Hematopoietic multipotent progenitor cell treated with erythropoietin and hydrocortisone succinate and interleukin-3 and kit ligand, for 8 days (in vitro differentiated cells): ENCODE measurements at places on chromosomes 5 and 9.
A peak's percentile ranks its signal among the peaks of the same experiment; 100 is the strongest.

DNA sequence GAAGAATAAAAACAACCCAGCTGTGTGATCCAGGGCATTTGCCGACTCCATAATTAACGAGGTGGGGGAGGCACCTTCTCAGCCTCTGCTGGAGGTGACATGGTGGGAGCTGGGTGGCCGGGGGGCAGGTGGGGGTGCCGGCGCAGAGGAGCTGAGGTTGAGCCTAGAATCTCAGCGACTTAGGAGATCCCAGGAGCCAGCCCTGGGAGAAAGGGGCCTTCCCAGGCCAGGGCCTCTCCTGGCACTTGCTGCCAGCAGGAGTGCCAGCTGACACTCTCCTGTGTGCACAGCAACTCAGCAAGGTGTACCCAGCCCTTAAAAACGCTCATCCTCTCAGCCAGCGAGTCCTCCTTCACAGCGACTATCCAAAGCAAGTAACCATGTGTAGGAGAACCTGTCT, 62.8 kb upstream of the FCN1 start:
- DNase-seq, result no peak

DNA sequence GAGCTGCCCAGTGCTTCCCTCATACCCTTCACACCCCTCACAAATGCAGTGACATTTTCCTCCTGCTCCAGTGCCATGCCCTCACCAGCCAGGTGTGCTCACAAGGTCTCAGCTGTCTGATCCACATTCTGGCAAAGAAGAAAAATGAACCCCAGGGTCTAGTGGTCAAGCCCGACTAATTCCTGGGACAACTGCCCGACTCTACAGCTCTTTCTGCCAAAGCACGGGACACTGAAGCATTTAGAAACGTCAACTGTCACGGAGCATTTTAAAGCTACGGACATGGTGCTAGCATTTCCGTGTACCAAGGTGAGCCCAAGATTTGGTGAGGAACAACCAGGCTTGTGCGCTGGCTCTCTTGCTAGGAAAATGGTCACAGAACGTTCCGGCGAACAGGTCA, 56.8 kb upstream of the PHYKPL start:
- DNase-seq, result no peak

DNA sequence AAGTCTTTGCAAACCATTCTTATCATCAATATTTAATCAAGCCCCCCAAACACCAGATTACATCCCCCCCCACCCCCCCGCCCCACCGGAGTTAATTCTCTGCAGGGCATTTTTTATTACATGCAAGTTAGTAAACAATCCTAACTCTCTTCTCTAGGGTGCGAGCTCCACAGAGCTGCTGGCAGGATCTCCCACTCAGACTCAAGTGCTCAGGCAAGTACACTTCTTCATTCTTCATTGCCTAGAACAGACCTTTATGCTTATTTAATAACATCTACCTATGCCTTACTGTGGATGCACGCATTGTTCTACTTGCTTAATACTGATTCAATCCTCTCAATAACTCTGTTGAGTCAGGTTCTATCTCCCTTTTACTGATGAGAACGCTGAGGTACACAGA, 9.9 kb downstream of the SAXO1 start:
- no peak for DNase-seq

GRCh38 chr5:129906177-129906887, 2.1 kb downstream of the CHSY3 start:
- DNase-seq, result peak; percentile 43

DNA sequence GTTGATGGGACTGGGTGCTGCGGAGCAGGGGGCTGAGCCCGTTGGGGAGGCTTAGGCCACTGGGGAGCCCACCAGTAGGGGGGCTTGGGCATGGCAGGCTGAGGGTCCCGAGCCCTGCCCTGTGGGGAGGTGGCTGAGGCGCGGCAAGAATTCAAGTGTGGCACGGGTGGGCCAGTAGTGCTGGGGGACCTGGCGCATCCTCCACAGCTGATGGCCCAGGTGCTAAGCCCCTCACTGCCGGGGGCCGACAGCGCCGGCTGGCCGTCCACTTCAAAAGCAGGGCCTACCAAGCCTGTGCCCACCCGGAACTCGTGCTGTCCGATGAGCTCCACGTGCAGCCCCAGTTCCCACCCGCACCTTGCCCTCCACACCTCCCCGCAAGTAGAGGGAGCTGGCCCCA, 917.5 kb downstream of the TAF11L14 start:
- DNase-seq, result no peak

DNA sequence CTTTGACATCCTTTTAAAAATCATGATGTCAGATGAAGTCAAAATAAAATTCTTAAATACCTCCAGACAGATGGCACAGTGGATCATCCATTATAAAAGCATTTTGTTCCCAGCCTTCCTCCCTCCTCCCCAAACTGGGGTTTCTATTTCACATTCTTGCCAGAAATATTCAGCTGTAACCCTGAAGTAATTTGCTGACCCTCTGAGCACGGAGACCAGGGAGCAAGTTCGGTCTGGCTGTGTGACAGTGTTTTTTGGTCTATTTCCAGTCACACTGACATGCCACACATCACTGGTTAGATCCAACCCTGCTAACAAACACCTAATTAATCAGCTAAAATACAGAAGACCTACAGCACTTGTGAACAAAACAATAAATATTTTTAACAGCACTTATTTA, 126.2 kb upstream of the DMRT1 start:
- no peak for DNase-seq

- no peak for DNase-seq
These were observed 156.7 kb downstream of the EBF1 start for GRCh38 chr5:158943057-158943456.

- DNase-seq, result no peak
These were observed 10.0 kb downstream of the DNAJB5 start for GRCh38 chr9:34999576-34999975.

DNA sequence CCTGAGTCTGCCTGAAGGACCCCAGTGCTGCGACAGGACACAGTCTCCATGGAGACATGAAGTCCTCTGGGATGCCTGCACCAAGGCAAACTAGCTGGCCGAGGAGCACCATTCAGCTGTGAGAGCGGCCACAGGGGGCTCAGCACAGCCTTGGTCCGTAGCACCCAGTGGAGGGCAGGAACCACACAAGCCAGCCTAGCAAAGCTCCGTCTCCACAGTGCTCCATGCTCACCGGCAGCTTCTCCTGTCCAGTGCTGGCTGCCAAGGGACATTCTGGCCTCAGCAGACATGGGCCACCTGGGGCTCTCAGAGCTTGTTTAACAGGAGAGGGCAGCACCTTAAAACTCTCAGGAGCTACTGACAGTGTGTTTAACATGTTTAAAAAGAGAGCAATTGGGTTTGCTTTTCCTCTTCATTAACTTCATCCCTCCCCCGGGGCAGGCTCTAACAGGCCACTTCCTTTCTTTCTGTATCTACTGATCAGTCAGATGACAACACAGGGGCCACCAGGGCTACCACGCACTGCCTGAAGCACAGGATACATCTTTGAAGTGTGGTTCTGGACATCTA, 57.0 kb downstream of the SECISBP2 start:
- peak; percentile 72 for DNase-seq

DNA sequence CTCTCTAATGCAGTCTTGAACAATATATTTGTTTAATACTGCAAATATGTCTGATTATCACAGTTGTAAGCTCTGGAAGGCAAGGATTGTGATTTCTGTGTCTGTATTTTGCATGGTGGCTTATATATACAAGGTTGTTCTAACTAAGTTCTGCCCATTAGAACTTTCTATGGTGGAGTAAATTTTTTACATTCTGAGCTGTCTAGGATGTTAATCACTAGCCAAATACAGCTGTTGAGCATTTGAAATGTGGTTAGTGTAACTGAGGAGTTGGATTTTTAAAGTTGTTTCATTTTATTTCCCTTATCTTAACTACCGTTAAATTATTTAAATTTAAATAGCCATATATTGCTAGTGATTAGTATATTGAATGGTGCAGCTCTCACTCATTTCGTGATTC, 64.3 kb upstream of the DMRTA1 start:
- DNase-seq, result no peak

DNA sequence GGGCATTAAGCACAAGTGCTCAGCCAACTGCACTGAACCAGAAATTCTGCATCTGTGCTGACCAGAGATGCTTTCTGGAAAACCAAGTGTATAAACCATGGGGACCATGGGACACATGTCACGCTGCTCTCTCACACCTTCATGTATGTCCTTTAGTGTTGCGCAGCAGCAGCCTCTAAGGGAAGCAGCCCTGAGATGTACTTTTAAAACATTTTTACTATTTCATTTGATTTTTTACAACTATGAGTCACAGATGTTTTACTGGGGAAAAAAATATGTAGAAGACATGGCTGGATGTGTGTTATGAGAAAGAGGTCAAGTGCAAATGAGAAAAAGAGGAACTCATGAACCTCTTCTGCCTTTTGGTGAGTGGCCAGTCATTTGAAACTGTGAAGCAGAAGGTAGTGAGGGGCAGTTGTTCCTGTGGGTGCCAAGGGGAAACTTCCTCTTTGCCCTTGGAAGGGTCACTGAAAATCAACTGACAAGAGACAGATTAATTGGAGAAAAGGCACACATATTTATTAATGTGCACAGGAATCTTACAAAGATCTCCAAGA, 31.4 kb upstream of the SYK start:
- DNase-seq, result no peak

- no peak for DNase-seq
These were observed 29.9 kb downstream of the FAM219A start for GRCh38 chr9:34428325-34428958.

GRCh38 chr5:173764332-173765028, 123.7 kb upstream of the CPEB4 start:
- DNase-seq, result peak; percentile 50

DNA sequence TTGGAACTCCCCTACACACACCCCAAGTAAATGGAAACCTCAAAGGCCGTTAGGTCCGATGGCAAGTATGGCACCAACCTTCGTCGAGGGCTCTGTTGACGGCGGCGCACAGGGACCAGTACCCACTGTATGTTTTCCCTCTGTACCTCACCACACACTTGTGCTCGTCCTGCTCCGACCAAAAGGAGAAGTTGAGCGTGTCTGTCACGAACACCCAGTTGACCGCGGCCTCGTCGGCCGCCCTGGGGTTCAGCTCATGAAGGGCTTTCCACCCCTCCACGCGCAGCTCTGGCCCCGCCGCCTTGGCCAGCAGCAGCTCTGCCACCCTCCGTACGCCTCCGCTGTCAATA, 24.0 kb downstream of the HNRNPK start:
- DNase-seq, result peak; percentile 57

DNA sequence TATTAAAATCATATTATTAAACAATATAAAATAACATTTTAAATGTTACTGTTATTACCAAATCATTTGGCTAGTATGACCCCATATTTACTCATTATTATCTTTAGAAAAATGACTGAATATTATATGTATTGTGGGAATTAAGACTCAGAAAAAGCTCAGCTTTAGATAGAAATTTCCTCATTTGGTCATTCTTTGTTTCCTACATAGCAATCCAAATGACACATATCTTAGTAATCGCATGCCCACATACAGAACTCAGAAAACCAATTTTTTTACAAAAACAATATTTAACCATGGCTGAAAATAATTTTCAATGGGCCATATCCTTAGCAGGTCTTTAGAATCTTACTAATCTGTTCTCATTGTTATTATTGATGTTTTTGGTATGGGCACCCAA, 53.8 kb upstream of the TSLP start:
- DNase-seq, result no peak

DNA sequence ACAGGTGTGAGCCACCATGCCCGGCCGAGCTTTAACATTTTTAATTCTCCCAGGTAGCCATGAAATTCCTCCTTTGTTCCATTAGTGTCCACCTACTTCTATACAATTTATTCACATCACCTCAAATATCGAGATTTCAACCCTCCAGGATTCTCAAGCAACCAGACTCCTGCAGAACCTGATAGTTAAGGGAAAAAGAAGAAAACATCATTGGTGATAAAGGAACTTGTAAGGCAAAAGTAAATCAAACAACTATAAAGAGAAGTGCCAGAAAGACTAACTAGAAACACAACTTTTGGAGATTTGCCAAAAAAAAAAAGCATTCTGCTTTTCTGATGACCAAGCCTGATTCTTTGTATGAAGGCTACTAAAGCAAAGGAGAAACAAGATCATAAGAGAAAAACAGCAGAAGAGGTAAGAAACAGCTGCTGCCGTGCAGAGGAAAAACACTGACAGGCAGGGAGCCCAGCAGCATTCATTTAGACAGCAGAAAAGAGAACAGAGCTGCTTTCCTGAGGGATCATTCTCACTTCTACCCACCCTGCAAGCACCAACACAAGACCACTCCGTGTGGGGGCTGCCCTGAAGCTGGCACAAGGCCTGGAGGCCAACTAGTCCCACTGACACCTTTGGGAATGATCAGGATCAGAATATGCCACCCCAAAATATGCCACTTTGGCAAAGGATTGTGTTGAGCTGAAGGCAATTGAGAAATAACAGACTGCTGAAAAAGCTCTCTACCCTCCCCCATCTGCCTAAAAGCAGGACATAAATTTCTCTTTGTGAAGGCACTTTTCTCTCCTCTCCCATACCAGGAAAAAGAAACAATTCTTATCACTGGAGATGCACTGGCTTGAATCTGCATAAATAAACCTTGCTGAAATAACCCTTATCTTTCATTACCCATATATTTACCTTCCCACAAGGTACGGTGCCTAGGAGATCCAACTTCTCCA, 75.1 kb downstream of the ALDH7A1 start:
- no peak for DNase-seq

GRCh38 chr9:6852243-6852963, 94.6 kb downstream of the KDM4C start:
- DNase-seq, result no peak

GRCh38 chr5:123164054-123164453, 75.0 kb downstream of the PRDM6 start:
- no peak for DNase-seq

GRCh38 chr5:83564069-83564749, 92.7 kb downstream of the VCAN start:
- peak; percentile 46 for DNase-seq
